Chondrocyte (in vitro differentiated cells): ENCODE measurements at places on chromosomes 5 and 9.

- DNase-seq: no peak
These were observed 26.9 kb upstream of the SYK start for GRCh38 chr9:90774682-90775081.

DNA sequence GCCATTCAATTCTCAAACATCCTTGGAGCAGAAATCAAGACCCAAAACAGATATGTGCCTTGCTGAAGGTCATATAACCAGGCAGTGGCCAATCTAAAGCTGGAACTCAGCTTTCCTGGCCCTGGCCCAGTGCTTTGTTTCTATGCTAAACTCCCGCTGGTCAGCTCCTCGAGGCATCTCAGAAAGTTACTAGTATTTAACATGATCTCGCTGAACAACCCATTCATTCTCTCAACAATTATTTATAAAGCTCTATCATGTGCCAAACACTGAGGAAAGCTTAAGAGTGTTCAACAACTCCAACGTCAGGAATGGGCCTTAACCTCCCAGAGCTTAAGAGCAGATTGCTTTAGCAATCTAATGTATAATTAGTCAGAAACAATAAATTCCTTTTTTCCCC is 54.0 kb downstream of the FOXD1 start:
- DNase-seq: no peak

DNA sequence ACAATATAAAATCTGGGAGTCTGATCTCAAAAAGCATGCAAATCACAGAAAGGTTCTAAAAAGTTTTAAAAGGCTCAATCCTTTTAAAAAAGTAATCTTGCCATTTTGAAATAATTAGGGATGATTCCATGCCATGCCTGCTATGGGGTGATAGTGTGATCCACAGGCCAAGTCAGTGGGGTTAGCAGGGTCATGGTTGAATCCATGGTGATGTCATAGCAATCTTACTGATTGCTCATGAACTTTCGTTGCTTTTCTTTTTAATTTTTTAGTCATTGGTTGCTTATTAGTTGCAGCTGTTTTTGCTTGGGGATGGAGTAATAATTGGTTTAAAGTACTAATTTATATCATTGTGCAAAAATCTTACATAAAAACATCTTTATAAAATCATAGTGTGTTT is 485.0 kb downstream of the ENC1 start:
- no peak for DNase-seq

DNA sequence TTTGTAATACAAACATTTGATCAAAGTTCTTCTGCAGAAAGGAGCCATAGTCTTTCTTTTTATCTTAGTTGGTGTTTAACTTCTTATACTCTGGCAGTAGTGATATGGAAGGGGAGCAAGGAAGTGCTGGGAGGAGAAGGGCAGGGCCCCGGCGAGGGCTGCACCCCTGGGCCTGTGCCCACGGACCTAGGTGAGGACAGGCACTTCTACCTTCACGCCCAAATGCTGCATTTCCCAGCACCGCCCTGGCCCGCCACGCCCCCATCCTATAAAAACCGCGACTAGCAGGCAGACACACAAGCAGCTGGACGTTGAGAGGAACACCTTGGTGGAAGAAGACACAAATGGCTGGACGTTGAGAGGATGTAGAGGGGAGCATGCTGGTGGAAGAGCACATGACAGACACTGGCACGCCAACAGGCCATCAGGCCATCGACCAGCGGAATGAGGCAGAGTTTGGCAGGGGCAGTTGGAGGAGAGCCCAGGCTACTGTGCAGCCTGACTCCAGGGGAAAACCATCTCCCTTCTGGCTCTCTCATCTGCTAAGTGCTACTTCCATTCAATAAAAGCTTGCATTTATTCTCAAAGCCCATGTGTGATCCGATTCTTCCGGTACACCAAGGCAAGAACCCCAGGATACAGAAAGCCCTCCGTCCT is 81.5 kb upstream of the C9orf72 start:
- no peak for DNase-seq

- DNase-seq: no peak
These were observed 97.5 kb upstream of the FREM1 start for GRCh38 chr9:15007698-15008097.

DNA sequence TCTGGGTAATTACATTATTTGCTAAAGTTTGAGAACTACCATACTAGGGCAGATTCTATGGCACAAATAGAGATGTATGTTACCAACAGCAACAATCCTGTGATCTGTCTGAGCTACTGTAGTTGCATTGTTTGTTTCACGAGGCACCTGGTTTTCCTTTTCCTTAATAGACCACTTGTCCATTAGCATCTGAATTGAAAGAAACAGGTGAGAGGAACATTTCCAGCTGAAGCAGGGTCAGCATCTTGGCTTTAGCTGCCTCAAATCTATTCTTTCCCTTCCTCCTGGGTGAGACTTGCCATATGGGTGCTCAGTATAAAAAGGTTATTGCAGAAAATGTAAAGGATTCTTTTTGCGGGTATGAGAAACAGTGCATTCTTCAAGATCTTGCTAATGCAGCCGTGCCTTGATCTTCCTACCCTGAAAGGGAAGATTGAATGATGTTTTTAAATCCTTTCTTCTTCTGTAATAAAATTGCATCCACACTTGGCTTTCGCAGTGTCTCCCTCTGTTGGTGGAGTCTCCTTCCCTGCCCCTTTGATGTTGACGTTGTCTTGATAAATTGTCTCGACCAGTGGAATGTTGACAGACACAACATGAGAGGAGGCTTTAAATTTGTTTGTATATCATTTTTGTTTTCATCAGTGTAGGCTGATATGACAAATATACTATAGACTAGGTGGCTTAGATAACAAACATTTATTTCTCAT is 118.0 kb upstream of the BRINP1 start:
- DNase-seq: no peak

- no peak for DNase-seq
These were observed 11.8 kb downstream of the SLC12A7 start for GRCh38 chr5:1099926-1100663.

DNA sequence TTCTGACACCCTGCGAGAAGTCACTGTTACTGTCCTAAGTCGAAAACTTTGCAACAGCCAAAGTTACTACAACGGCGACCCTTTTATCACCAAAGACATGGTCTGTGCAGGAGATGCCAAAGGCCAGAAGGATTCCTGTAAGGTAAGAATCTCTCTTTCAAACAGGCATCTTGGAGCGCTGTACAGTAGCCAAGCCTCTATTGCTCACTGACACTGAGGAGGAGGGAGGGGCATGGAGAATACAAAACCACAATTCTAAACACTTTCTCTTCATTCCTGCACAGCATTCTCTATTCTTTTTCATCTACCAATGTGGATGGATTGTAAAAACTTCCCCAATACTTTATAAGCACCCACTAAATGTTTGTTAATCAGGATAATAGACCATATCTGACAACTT is 7.4 kb downstream of the GZMK start:
- no peak for DNase-seq

GRCh38 chr5:142015781-142016533 is 3.1 kb upstream of the GNPDA1 start:
- no peak for DNase-seq

- no peak for DNase-seq
These were observed 265.4 kb downstream of the EDIL3 start for GRCh38 chr5:84119252-84119651.

DNA sequence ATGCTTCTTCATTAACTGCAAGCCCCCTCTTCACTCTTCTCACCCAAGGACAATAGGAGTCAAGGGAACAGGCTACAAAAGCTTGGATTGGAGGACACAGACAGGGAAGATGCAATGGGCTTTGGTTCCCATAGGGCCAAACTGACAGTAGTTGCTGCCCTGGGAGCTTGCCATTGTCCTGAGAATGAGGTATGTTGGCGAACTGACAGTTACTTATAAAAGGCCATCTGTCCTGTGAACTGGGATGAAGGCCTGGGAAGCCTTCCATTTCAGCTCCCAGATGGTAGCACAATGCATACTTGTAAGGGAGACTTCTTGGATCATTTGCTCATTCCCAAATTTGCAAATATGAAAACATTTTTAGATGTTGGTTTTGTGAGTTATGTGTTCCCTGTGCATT is 88.9 kb downstream of the SNCAIP start:
- no peak for DNase-seq

DNA sequence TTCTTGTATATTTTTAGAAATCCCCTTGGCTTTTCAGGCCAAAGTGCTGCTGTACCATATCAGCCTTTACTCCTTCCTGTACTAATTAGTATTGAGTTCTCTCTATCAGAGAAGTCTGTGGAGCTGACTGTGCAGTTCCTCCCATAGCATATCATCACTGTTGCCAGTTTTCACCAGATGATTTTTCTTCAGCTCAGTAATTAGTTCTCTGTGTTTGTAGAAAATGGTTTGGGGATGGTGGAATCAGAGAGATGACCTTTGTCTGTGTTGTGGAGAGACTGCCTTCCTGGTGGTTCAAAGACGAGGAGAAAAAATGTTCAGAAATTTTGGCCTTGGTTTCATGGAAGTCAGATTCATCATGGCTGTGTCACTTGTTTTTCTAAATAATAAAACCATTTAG is 227.5 kb upstream of the ACTBL2 start:
- DNase-seq: no peak

DNA sequence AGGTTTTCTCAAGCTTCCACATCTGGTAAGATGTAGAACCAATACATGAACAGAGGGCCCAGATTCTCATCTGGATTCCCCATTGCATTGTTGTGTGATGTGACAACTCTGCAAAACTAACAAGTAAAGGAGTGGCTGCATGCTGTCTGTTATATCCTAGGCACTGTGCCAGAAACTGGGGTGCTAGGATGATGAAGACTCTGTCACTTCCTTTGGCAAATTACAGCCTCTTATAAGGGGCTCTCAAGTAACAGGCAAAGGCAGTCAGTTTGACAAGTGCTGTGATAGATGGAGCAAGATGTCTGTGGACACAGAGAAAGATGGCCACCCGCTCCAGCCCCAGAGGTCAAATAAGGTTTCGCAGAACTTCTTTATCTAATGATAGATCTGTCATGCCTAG is 115.7 kb downstream of the PAPPA start:
- DNase-seq: no peak

DNA sequence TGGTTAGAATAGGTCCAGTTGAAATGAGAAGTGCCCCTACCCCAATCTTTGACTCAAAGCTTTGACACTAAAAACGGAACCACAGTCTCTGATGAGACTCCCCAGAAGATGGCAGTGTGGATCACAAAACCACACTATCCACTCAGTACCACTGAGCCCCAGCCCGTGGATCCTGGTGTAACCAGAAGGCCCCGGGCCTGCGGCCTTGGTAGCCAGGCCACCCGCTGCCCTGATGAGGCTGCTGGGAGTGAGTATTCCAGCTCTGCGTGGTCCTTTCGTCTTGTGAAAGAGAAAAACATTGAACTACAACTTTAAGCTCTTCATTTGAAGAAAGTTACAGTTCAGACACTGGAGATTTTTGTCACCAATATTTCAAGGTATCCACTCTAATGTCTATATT is 42.2 kb upstream of the FBP1 start:
- no peak for DNase-seq

DNA sequence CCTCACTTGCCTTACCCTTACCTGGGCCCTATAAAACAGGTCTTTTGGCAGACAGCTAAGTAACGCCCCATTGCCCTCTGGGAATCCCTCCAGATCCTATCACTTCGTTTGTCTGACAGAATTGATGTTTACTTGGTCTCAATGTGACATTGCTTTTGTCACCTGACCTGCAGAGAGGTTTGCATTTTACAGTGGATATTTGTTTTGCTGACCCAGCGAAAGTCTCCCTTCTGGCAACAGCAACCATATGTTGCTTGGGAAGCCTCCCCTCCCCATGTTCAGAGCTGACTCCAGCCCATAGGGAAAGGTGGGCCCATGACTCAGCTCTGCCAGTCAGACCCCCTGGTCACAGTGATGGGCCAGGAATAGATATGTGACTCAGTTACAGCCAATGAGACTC is 54.0 kb upstream of the LARP1 start:
- DNase-seq: no peak

- DNase-seq: no peak
These were observed 95.7 kb downstream of the ENTREP1 start for GRCh38 chr9:69420611-69421270.

DNA sequence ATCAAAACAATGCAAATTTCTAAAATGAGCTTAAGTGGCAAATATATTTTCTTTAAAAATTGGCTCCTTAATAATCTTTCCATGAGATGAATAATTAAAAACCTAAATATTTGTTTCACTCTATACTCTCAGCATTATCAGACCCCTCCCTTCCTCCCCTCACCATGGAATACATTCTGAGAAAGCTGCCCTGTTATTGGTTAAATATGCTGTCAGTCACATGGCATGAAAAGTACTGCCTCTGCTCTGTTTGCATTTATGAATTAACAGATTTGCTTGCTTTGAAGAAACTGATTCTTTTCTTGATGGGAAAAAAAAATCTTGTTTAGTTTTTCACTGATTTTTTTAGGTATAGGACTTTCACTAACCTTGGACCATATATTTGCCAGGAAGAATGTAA is 17.0 kb upstream of the RPS23 start:
- DNase-seq: no peak

DNA sequence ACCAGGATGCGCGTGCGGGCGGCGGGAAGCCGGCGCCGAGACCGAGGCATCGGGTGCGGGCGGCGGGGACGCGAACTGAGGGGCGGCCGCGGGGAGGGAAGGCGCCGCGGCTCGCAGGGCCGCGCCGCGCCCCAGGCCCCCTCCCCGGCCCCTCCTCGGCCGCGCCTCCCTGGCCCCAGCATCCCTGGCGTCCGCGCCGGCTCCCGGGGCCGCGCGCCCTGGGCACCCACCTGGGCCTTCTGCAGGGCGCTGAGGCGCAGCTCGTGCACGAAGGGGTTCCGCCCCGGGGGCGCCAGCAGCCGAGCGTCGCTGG is 324 bp downstream of the LPCAT1 start:
- DNase-seq: no peak

DNA sequence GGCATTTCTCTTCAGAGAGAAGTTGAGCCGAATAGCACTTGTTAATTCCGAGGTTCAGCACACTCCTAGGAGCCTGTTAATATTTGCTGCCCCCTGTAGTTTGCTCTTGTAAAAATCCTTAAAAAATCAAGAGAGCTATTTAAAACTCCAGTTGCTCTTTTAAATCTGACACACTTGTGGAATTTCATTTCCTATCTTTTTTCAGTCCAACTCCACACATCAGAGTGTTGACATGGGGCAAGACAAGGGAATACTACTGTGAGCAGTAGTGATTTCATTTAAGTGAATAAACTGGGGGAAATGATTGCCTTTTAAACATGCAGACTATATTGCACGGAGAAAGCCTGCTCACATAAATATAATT is 1096.3 kb upstream of the DMAC1 start:
- DNase-seq: no peak

DNA sequence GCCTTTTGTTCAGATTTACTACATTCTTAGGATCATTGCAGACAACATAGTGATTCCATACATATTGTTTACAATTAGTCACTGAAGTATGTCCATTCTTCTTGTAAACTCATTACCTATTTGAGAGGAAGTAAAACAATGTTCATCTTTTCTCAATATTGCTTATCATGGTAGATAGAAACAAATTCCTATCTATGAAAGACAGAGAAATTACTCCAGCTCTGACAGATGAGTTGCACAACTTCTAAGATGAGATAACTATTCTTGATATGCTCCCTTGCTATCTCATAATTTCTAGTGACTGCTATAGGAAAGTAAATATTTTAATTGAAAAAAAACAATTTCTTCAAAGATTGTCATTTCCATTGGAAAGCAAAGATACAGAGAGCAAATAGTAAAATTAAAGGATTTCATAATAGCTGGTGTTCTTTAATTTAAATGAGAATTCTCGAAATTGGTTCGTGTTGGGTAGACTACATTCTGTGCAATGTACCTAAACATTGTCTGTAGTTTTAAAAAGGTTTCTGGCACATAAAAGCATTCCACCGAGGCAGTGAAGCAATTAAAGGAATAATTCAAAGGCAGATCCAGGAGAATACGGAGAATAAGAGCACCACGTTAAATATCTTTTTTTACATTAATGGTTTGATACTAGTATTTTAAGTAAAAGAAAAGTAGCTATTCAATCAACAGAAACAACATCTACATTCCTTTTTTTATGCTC is 1029.1 kb upstream of the ACO1 start:
- no peak for DNase-seq
